Stimulated activated CD4-positive, alpha-beta T cell treated with anti-CD3 and anti-CD28 coated beads, Interleukin-15, amount 100 ng/mL, for 1 hour (primary cell): ENCODE measurements at places on chromosomes 16 and 17.

- no peak for DNase-seq
Observed at GRCh38 chr16:13421726-13422125, 498.2 kb upstream of the ERCC4 start.

GRCh38 chr16:30166202-30166902 lies 17.1 kb upstream of the CORO1A start:
- no peak for DNase-seq

DNA sequence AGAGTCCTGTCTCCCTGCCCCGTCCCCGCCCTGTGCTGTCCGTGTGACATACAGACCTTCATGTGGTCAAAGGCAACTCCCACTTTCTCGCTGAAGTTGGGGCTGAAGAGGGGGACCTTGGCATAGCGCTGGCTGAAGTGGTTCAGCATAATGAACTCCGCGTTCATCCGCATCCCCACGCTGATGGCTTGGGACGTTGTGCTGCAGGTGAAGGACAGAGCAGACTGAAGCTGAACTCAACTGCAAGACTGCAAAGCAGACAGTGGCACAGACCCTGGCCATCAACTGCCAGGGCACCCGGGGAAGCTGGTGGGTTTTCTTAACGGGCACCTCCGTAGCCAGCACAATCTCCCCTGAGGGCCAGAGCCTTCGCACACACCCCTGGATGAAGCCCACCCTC lies 24.2 kb downstream of the ELAC2 start:
- no peak for DNase-seq

DNA sequence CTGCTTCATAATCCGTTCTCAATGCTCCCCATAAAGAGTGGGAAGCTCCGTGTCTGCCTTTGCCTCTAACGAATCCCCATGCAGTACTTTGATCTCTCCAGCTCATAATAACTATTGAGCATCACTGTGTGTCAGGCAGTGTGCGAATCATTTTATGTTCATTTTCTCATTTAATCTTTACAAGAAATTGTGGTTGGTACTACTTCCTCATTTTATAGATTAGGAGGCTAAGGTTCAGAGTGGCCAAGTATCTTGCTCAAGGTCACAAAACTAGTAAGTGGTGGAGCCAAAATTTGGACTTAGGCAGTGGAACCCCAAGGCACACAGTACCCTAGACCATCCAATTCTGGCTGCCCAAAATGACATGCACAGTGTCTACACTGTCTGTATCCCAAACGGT lies 44.8 kb downstream of the ABCC12 start:
- DNase-seq = no peak

DNA sequence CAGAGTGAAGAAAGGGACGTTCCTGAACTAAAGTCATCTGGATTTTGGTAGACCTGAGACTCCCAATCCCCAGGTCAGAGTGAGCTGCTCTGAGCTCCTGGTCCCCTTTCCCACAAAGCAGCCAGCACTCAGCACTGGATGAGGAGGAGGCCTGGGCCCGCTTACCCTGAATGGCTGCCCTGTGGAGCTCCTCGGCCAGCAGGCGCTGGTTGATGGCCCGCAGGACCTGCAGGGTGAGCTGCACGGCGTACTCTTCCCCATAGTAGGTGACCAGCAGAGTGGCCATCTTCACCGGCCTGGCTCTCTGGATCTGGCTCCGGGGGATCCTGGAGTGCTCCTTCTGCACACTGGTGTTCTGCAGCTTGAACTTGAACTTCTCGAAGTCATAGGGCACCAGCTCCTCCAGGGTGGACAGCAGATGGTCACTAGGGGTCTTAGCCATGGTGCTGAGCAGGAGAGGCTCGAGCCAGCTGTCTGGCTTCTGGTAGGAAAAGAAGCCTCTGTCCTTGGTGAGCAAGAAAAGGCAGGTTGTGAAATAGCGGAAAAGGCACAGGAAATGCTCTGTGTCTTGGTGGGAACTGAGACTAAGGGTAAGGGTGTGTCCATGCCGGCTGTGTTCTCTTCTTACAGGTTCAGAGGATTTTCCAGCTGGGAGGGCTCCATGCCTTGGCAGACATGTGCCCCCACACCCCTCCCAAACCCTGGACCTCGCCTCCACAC lies at the start of gene MEFV:
Gene MEFV, minus strand, starts transcription at position 488 of the 720 bp plus-strand sequence. Its CDS starts 46 bp downstream, at position 442.
- DNase-seq = no peak

DNA sequence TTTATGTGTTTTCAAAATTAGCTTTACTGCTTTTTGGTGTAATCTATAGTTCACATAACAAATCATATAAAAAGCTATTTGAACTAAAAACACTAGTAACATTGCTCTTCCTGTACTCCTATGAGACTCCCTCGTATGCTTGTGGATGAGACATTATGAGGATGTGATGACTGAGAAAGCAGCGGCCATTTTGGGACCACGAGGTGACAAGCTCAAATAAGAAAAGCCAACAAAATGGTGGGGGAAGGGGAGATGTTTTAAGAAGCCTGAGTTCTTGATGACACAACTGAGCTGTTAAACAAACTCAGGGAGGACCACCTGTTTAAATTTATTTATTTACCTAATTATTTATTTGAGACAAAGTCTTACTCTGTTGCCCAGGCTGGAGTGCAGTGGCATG lies 4.5 kb downstream of the CCL18 start:
- no peak for DNase-seq

DNA sequence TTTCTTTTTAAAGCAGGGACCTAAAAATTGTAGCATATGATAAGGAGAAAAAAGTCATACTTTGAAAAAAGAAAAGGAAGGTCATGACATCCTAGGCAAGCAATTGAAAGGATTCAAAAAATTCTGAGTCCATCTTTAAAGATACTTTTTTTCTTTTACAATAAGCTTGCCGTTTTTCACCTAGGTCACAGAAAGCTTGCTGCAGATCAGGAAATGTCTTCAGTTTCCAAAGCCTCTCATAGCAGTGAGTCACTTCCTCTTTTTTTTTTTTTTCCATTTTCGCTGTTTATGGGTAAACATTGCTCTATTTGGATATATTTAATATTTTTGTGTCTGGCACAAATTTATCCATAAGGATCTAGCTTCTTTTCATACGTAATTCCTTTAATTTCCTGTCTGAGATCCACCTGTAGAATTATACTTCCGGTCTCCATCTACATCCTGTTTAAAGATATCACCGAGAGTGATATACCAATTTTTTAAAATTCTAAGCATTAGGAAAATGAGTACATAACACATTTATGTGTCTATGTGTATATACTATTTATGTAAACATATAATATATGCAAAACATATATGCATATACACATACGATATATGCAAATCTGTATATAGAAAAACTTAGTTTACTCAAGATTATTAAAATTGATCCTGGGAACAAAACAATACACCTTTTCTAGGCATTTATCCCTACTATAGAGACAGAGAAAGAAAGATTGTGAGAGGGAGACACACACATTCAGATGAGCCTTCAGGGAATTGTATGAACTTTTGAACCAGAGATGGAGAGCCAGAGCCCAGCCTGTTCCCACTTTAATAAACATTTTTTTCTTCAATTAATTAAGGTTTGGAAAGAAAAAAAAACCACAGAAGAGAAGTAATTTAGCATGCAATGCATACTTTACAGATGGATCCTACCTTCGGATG lies 134.4 kb downstream of the SKAP1 start:
- no peak for DNase-seq

GRCh38 chr17:42386777-42387657 lies 1.2 kb downstream of the STAT3 start:
- no peak for DNase-seq

DNA sequence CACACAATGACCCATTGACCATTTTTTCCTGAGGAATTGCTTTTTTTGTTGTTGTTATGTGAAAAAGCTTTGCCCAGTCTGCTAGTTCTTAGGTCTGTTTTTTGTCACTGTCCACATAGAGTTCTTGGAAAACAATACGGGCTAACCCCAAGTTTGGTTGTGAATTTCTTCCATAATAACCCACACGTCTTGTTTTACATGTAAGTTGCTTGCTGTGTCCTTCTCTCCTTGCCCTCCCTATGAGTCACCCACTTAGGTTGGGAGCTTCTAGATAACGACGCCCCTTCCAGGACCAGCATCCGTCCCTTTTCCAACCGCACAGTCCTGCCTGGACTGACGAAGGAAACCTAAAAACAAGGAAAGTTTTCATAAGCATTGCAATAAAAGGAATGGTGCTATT lies 175.3 kb upstream of the HS3ST3A1 start:
- no peak for DNase-seq

- no peak for DNase-seq
Observed at GRCh38 chr17:43599835-43600234, 53.7 kb upstream of the ETV4 start.

DNA sequence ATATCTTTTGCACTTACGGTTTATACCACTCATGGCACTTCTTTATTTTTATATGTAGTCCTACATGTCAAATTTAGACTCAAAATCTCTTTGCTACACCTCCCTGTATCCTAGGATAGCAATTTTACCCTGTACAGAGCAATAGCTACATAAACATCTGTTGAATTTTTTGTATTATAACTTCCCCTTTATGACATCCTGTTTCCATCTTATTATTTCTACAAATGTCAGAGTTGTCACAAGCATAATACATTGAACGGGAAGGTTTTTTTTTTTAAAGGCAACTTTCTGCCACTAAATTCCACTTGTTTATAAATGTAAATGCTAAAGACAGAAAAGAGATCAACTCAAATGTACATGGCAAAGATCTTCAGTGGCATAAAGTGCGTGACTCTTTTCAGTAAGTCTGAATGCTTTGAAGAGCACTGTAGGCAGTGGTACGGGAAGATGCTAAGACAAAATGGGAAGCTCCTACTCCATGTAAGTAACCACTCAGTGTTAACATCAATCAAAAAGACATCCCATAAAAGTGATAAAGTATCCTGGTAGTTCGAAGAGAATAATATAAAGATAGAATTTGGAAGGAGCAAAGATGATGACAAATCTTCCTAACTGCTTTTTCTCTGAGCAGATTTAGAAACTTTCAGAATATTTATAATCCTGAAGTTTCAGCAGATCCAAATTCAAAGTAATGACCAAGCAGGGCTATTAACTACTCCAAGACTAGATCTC lies 26.8 kb downstream of the GNA13 start:
- DNase-seq = no peak

GRCh38 chr16:28492511-28492910 lies 637 bp upstream of the CLN3 start:
- DNase-seq = no peak

DNA sequence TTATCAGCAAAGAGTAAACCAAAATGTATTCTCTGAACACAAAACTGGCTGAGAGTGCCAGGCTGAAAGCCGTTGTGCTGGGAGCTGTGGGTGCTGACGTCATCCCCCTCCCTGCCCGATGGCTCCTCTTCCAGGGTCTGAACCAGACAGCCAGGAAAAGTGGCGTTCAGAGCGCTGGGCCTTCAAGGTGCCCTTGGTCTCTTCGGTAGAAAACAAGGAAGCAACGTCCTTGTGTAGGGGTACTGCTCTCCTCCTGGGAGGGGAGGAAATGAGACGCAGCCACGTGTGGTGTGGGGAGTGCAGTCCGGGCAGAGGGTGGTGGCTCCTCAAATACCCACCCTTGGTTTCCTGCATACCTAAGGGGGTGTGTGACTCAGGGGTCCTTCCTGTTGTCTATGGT lies 394.7 kb downstream of the SEC14L1 start:
- no peak for DNase-seq

DNA sequence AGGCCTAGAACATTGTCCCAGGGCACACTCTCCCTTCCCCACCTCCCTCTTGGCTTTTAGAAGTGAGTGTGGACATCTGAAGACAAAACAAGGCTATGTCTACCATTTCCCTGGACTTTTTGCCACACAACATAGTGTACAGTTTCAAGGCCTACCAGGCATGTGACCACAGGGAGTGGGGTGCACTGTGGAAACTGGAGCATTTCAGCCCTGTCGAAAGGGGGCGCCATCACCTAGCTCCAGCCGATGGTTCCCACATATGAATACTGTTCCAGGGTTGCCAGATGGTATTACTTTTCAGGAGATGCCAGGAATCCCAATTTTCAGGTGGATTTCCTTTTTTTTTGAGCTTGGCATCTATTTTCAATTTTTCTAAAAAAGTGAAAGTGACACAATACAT lies 140.7 kb downstream of the KATNIP start:
- no peak for DNase-seq

DNA sequence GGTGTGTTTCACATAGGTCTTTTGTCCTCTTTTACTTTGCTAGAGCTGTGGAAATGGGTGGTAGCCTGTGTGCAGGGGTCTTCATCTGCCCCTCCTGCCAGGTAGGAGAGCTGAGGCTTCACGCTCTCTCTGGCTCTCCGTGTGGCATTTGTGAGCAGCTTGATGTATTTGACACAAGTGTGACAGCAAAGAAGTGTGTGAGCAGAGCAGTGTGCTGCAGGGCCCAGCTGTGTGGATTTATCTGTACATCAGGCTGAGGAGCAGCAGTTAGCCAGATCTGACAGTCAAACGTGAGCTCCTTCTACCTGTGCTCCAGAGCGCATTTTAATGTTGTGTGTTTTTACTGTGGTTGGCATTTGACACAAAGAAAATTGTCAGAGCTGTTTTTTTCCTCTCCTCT lies 101.8 kb downstream of the FTO start:
- no peak for DNase-seq

GRCh38 chr16:60246086-60246485 lies 1512.0 kb upstream of the GOT2 start:
- DNase-seq = no peak

GRCh38 chr16:57658878-57659674 lies 9.0 kb upstream of the ADGRG3 start:
- no peak for DNase-seq

- DNase-seq = no peak
Observed at GRCh38 chr16:78909226-78909625, 691.3 kb downstream of the MAF start.

DNA sequence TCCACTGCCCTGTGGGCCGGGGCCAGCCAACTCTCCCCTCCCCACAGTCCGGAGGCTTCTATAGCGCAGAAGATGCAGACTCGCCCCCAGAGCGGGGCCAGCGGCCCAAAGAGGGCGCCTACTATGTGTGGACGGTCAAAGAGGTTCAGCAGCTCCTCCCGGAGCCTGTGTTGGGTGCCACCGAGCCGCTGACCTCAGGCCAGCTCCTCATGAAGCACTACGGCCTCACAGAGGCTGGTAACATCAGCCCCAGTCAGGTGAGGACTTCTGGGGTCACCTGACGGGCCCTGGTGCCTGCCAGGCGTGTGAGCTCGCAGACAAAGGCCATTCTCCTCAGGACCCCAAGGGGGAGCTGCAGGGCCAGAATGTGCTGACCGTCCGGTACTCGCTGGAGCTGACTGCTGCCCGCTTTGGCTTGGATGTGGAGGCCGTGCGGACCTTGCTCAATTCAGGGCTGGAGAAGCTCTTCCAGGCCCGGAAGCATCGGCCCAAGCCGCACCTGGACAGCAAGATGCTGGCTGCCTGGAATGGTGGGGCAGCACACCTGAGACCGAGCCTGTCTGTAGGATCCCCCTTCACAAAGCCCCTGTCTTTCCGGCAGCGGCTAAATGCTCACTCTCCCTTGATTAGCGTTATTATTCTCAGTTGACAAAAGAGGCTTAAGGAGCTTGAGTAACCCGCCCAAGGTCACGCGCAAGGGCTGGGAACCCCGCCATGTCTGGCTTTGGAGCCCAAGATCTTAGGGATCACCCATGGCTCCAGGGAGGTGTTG lies 3.9 kb downstream of the SPATA20 start:
- DNase-seq = no peak
